Brain (organoid and tissue), 16 donors: ENCODE measurements at places on chromosomes 16 and 17. TPM values are rescaled to one million over a fixed set of nuclear protein-coding genes. Genes with fewer than 3 reads are reported as not detected.

DNA sequence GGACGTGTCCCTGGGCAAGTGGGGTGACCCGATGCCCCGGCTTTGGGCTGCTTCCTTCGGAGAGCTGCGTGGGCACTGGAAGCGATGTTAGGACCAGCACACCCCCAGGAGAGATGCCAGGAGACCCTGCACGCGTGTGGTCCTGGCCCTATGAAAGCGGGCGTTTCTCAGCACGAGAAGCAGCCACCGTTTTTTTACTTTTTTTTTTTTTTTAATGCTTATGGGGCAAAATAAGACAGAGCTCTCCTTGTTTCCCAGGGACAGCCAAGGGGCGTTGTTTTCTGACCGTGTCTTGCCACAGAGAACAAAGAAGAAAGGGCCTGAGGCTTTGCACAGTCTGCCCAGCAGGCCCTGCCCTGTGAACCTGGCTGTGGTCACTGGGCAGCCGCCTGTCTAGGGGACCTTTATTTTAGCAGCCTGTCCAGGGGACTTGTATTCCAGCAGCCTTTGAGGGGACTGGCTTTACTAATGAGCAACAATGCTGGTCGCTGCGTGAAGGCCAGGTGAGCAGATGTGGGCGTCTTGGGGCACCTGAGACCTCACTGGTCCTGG, 996 bp downstream of the SLC25A10 start:
- peak; percentile 4 for DNase-seq

- DNase-seq = no peak
Observed at GRCh38 chr16:31350275-31351005, 4.5 kb upstream of the ITGAX start.

Gene ACSM2A
- not detected for polyA plus RNA-seq

Gene ELAC2
- polyA plus RNA-seq = 59.0 TPM

DNA sequence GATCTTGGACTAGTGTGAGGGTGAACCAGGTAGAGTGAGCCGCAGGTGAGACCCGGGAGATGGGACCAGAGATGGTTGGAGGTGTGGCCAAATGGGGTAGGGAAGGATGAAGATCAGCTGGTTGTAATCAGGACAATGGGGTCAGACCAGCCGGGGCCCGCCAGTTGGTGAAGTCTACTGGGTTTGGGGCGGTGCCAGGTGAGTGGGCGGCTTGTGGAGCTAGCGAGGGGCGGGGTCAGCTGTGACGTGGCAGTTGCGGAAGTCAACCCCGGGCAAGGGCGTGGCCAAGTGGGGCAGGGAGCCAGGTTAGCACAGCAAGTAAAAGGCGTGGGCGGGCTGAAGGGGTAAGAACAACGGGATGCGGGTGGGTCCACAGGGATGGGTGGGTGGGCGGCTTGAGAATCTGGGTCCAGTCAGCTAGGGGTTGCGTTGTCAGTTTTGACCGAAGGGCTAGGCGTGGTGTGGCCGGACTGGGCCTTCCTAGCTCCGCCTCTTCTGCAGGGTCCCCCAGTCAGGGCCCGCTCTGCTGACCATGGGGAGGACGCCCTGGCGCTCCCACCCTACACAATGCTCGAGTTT, 25.5 kb upstream of the ALKBH5 start:
- DNase-seq = peak; percentile 69

GRCh38 chr16:67013823-67014633, 14.9 kb upstream of the CBFB start:
- DNase-seq = peak; percentile 80

DNA sequence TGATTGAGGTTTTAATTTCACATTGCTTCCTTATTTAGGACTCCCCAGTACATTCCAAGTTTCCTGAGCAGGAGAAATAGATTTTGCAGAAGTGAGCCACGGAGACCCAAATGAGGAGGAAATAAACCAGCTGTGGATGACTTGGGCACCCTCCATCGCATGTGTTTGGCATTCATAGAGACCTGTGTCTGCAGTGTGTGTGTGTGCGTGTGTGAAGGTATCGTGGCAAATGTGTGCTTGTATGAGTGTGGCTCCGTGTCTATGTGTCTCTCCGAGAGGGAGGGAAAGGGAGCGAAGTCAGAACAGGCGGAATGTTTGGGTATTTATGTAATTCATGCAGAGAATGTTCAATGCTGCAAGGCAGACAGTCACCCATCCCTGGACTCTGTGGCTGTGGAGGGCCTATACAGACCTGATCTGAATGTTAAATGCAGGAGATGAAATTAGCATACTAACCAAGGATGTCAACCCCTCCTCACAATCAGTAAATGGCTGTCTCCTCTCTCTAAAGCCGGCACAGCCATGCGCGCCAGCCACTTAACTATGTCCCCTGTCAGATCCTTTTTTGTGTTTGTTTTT, 186.0 kb upstream of the ZFHX3 start:
- peak; percentile 65 for DNase-seq

GRCh38 chr17:41334385-41335305, 16.0 kb downstream of the KRT33A start:
- DNase-seq = no peak

DNA sequence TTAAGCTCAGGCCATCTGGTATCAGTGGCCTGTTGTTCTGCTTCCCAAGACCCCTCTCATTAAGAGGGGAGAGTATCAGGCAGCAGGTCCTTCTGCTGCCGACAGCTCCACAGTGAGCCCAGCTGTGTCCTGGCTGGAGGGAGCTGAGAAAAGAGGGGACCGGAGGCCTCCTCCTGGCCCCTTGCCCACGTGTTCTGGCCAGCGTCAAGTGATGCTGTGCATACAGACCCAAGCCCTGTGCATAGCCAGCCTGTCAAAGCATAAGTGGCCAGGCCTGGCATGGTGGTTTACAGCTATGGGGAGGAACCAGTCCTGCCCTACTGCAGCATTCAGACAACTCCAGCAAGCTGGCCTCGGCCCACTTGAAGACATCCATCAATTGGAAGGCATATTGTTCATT, 48.0 kb downstream of the ABCC6 start:
- DNase-seq = peak; percentile 41

Gene SLC6A2
- not detected for polyA plus RNA-seq

- DNase-seq = no peak
Observed at GRCh38 chr17:74525781-74526288, 5.4 kb downstream of the CD300LB start.

GRCh38 chr17:38560503-38561318, 45.0 kb downstream of the SRCIN1 start:
- DNase-seq = no peak

Gene KRTAP9-2
- not detected for polyA plus RNA-seq

DNA sequence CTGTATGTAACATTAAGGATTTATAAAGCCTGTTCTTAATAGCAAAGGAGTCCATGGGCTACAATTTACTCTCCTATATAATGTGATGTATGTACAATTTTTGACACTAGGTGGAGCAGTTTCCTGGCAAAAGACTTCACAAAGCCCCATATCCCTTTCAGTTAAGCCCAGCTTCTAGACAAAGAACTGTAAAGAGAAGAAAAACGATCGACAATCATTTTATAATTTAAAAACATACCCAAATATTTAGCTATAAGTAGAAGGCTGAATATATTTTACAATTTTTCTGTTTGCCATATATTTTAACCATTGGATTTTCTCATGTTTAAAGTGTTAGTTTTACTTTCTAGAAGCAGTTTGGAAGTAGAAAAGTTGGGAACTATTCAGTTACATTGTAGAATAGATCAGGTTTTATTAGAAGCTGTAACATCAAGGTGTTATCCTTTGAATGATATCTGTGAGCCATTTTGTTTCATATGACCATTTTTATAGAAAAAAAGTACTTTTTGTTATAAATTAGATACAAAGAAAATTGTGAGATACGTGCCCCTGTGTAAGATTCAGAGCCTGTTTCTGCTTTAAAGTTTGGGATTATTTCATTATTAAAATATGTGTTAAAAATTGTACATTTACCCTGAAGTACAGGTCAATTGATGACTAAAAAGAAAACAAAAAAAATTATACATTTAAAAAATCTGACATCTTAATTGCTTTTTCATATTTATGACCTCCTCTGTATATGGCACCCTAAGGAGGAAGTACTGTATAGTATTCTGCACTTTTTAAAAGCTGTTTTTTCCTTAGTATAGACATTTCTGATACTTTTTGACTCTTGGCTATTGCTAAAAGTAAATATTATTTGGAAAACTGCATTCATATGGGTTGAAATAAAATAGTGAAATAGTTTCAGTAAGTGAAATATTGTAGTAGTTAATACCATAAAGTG, 46.3 kb downstream of the VMP1 start:
- DNase-seq = peak; percentile 84

- no peak for DNase-seq
Observed at GRCh38 chr17:68783861-68784260, 171.3 kb downstream of the ABCA8 start.

DNA sequence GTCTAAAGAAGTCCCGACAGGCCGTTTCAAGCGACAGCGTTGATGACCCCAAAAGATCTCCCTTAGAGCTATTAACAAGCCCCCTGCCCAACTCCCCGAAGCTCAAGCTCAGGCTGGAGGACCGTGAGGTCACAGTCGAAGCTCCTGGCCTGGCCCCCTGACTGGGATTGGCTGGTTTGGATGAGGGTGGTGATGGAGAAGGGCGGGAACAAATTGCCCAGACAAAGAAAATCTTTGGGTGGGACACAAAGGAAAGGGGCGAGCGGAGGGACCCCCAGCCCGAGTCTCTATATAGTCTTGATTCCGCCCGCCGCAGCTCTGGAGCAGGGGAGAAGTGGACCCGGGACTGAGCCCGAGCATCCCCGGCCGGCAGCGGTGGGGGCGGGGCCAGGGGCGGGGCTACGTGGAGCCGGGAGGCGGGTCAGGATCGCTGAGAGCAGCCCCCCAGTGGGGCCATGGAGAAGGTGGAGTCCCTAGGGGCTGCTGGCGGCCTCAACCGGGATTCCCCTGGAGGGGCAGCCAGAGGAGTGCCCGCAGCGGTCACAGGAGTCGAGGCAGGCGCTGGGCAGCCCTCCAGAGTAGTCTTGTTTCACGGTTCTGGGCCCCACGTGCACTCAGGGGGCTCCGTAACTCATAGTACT, 982 bp upstream of the NEURL4 start:
- peak; percentile 93 for DNase-seq

GRCh38 chr16:50681021-50681885, at the start of gene SNX20:
SNX20 (minus strand) TSS chr16:50681312; CDS start chr16:50677526, 3,786 bp downstream.
- DNase-seq = no peak

Gene PRKCA
- 20.7 TPM for polyA plus RNA-seq

Gene SRCIN1
- polyA plus RNA-seq = 42.9 TPM

GRCh38 chr16:56513972-56514371, 5.9 kb downstream of the BBS2 start:
- peak; percentile 56 for DNase-seq

Gene SOX8
- polyA plus RNA-seq = 44.8 TPM

- peak; percentile 93 for DNase-seq
Observed at GRCh38 chr17:7045492-7046126, 1.7 kb upstream of the SLC16A11 start.

- DNase-seq = no peak
Observed at GRCh38 chr16:66150698-66151482, 215.6 kb upstream of the CDH5 start.
